ENCODE measurements at places on chromosomes 6 and 20.

GRCh38 chr6:157213907-157214565 lies 109.3 kb downstream of the TMEM242 start:
- no peak for DNase-seq

GRCh38 chr6:118788702-118789101 lies 105.2 kb upstream of the ASF1A start:
- no peak for DNase-seq

DNA sequence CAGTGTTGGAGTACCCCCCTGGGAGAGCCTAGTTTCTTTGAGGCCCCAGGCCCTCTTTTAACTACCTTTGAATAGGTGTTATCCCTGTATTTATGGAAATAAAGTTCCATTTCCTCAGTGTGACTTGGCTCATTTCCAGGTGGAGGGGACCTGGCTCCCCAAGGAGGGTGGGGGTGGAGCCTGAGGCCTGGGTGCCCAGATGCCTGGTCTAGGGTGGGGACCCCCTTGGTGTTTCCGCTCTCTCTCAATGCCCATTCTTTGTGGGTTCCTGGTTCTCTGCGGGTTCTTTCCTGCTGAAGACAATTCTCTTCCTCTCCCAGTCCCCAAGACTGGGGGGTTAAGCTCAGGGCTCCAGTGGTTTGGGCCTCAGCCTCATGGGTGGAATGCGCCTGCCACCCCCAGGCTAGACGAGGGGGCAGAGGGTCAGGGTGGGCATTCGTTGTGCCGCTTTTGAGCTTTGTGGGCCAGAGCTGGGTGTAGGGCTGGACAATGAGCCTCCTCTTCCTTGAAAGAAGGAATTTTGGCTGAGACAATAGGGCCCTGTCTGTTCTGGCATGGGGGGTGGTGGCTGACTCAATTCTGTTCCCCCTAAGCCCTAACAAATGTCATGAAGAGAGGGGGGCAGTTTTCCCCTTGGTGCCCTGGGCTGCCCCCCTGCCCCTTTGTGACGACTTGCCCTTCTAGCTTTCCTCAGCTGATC lies 686 bp upstream of the EGFL8 start:
- no peak for DNase-seq

DNA sequence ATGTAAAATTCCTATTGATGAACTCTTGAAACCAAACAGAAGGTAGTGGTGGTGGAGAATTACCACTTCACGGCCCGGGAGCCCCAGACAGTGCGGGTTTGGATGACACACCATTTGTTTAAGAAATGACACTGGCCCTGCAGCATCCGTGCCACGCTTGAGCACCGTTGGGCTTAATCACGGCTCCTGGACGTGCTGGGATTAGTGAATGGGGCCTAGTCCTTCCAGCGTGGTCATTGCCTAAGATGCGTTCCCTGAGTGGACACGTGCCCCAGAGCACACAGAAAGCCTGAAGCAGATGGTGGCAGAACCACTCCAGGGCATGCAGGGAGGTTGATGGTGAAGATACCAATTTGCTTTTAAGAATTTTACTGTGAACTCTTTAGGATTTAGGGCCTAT lies 14.5 kb downstream of the STX16 start:
- no peak for DNase-seq

DNA sequence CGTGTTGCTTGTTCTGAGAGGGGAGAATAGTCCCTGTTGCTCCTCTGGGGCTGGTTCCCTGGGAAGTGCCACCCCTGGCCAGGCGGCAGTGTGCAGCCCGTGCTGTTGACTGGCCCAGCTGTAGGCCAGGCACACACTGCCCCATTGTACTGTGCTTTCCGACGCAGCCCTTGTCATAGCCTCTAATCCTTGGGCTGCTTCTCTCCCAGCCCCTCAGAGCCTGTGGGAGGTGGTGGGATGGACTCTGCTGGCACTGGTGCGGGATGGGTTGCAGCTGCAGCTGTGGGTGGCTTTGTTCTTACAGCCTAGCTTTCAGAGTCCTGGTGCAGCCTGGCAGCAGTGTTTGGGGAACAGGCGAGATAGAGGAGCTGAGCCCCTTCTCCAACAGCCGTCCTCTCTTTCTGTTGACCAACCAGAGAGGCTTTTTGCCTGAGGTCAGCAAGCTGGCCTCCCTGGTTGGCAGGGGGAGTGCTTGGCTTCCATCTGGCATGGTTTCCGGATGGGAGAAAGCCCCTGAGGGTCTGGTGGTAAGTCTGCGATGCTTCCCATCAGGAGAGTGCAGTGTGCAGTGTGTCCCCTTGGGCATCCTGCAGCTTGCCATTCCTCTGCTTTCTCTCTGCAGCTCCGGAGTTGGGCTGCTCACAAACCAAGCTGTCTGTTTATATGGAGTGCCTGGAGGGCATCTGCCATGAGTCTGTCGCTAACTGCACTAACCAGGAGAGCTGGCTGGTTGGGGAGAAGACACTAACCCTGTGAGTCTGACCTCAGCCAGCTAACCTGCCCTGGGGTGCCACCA lies 12.1 kb downstream of the TJAP1 start:
- no peak for DNase-seq

DNA sequence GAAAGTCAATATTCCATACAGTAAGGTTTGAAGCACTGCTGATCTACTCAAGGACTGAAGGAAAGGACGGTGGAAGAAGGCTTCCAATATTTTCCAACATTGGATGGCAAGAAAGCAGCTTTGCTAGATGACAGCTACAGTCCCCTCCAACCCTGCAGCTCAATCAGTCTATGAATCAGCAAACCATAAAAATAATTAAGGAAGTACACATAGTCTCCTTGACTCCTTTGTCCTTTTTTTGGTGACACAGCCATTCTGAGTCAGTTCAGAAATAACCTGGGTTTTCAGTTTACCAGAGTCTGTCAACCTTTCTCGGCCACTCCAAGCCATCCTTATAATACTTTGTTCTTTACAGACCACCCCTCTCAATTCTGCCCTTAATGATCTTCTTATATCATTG lies 232.5 kb downstream of the IBTK start:
- peak; percentile 34 for DNase-seq

DNA sequence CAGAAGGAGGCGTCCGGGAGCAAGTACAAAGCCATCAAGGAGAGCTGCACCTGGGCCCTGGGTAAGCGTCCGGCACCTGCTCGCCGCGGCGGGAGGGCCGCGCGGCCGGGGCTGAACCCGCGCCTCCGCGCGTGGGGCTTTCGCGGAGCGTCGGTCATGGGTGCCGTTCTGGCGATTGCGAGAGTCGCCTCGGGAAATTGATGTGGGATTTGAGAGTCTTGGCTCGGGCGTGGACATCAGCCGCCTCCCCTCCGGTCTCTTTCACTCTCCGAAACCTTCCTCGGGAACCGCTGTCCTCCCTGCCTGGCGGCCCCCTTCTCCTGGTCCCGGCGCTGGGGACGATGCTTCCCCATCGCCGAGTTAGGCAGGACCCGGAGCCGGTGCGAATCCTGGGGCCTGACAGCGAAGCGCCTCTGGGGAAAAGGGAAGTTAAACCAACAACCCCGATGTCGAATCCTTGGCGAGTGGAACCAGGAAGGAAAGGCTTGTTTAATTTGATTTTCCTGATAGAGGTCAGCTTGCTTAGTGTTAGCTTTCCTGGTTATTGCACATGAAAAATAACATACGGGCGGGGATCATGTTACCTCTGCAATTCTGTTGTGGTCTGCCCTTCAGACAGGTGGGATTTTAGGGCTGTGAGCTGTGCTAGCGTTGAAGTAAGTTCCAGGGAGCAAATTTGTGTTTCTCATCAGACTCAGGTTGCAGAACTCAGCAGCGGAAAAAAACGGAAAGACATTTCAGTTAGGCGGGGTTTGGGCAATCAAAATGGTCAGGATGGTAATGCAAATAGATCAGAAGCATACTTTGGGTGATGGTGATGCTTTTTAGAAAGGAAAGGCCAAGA lies 594 bp downstream of the ARFGEF3 start:
- DNase-seq: no peak

GRCh38 chr20:58512808-58513552 lies 2.2 kb downstream of the APCDD1L start:
- no peak for DNase-seq

GRCh38 chr20:40959325-40960092 lies 69.1 kb upstream of the TOP1 start:
- DNase-seq: no peak

GRCh38 chr6:109743739-109744138 lies 52.6 kb downstream of the FIG4 start:
- peak; percentile 82 for DNase-seq

- DNase-seq: no peak
Measured at GRCh38 chr20:56004007-56004406, 1.3 kb downstream of the CBLN4 start.

DNA sequence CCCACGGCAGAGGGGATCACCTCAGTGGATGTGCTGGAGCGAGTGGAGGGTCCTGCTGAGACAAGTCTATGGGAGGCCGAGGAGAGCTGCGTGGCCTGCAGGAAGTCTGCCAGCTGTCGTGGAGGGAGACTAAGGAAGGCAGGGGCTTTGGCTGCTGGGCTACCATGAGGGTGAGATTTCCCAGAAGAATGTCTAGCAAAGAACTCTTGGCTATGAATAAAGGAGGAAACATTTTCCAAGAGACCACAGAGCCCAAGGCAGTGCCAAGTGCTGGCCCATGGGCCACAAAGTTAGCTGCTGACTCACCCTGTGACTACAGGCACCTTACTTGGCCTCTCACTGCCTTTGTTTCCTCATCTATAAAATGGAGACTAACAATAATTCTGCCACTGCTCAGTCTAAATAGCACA lies 73.4 kb downstream of the PRDM1 start:
- DNase-seq: peak; percentile 95

DNA sequence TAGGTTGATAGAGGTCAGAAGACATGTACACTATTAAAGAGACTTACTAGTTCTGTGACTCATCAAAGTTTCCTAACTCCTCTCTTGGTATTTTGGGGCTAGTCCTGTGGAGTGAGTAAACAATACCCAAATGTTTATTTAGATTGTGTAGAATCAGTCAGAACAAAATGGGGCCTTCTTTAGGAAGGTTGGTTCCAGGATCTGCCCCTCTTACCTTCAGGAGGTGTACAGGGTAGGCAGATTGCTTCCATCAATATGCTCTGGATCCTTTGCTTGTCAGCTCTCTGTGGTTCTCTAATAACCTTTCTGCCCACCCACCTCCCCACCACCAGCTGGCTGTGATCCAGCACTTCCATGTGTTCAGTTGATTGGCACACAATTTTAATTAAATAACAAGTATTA lies 107.0 kb downstream of the POPDC3 start:
- DNase-seq: peak; percentile 21

- no peak for DNase-seq
Measured at GRCh38 chr20:43525021-43525420, 17.5 kb downstream of the L3MBTL1 start.

DNA sequence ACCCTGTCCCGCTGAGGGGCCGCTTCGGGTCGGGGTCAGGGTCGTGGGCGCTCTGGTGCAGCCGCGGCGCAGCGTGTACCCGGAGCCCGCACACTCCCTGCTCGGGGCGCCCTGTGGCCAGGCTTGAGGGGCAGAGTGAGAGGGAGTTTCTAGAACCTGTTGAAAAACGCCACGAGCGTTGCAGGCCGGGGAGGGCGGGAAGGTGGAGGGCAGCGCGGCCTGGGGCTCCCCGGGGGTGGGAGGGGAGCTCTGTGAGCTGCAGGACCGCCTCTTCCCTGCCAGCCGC lies 539 bp upstream of the BHLHE23 start:
- no peak for DNase-seq

- no peak for DNase-seq
Measured at GRCh38 chr6:38656896-38657295, 17.2 kb upstream of the BTBD9 start.

GRCh38 chr6:153947808-153948447 lies 91.1 kb upstream of the OPRM1 start:
- DNase-seq: no peak

GRCh38 chr6:27312146-27312949 lies at the start of gene POM121L2:
Gene POM121L2, minus strand, starts transcription at chr6:27312273. Its CDS starts 103 bp downstream, at chr6:27312170.
- peak; percentile 36 for DNase-seq

DNA sequence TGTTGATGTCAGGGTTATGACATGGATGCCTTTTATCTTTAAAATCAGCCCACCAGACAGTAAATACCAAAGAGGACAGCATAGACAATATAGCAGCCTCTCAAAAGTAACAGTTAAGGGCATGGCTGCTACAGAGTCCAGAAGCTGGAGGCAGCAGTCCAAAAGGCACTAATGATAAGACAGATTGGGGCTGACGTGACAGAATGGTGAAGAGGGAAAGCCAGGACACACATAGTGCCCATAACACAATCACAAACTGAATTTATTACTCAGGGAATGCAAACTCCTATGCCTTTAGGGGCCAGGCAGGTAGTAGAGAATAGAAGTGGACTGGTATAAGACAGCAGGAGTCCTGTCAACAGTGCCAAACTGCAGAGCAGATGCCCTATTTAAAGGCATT lies 40.7 kb downstream of the TP53INP2 start:
- DNase-seq: no peak

- DNase-seq: no peak
Measured at GRCh38 chr6:143157131-143157530, 96.4 kb downstream of the AIG1 start.

DNA sequence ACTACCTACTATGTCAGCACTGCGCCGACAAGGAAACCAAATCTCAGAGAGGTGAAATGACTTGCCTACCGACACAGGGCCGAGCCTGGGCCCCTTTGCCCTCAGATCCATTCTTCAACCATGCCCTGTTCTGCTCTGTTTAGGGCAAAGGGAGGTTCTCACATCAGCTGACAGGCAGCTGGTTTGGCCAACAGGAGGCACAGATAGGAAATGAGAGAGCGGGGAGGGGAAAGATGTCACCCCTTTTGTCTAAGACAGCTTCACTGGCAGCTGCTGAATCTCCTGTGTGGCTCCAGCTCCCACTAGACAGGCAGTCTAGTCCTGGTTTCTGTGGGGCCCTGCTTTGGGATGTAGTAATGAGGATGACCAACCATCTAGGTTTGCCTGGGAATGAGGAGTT lies 158.7 kb downstream of the TMEM200A start:
- DNase-seq: no peak

DNA sequence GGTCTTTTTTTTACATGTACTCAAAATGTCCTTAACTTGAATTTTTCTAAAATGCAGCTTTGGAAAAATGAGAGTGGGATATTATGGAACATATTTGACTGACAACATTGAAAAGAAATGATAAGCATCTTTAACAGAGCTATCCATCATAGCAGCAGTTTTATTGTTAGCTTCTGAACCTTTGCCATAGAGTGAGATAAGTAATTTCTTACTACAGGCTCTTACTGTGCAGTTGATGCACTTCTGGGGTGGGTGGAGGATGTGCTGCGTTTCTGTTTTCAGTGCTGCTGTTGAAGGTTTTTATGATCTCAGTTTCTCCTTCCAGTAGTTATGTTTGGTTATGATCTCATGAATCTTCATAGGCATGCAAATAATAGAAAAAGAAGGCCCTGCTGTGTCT lies 267.0 kb downstream of the TMEM242 start:
- DNase-seq: no peak
